Muscle of leg (tissue), 16 donors: ENCODE measurements at places on chromosomes 13 and 19.

DNA sequence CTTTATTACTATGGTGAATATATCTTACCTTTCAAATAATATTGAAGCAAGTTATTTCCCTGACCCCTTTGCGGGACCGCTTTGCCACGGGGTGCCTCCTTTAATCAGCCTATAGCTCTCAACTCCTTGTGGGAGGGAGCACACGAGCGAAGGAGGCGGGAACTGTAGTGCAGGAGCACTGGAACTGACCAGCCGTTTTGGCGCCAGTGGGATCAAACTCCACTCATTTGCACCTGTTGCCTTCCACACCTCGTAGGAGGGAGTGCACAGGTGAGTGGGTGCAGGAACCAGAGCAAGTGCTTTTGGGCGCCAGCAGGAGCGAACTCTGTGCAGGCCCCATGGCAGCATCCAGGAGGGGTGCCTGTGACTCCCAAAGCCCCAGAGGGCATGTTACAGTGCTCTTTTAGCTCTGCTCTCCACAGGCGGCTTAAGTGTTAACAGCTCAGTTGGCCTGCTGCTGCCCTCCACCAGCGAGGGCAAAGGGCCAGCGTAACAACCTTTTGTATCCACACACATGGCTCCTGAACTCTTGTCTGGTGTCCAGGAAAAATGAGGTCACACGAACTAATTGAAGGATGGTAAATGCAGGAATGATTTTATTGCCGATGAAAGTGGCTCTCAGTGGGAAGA is 206.9 kb downstream of the GGACT start:
- no peak overlapping the region for H3K4me3 ChIP-seq
- no peaks in the 10 kb centered on the region for H3K4me1 ChIP-seq
- H3K36me3 ChIP-seq = no peaks in the 10 kb centered on the region
- no peak for DNase-seq
- H3K27me3 ChIP-seq = no peaks in the 10 kb centered on the region

DNA sequence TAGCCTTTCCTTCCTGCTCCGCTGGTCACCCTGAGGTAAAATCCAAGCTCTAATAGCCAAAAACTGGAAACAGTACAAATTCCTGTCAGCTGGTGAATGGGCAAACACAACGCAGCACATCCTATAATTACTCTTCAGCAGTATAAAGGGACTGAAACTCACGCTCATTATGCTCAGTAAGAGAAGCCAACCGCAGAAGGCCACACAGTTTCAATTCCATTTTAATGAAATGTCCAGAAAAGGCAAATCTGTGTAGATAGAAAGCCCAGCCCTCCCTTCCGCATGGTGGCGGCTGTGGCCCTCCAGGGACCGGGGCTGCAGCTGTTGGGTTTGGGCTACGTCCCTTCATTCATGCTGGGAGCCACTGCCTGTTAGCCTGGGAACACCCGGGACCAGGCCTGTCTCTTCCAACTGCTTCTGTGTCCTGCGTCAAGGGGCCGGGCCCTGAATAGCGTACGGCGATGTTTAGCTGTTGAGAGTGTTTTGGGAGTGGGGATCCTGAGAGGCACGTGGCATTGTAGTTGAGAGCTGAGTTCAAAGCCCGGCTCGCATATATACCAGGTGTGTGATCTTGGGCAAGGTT is 23.5 kb downstream of the NKPD1 start:
- H3K4me3 ChIP-seq = no peak overlapping the region
- peak overlapping the region; percentile 85 for H3K27ac ChIP-seq
- no peaks in the 10 kb centered on the region for H3K27me3 ChIP-seq
- peaks cover 32% of the 10 kb centered on the region for H3K4me1 ChIP-seq
- peaks cover 23% of the 10 kb centered on the region for H3K36me3 ChIP-seq

GRCh38 chr19:33781415-33781935 is 15.2 kb upstream of the KCTD15 start:
- H3K4me3 ChIP-seq = no peak overlapping the region
- H3K27me3 ChIP-seq = peaks cover 15% of the 10 kb centered on the region
- H3K27ac ChIP-seq = no peak overlapping the region
- H3K36me3 ChIP-seq = no peaks in the 10 kb centered on the region
- H3K4me1 ChIP-seq = peaks cover 4% of the 10 kb centered on the region

DNA sequence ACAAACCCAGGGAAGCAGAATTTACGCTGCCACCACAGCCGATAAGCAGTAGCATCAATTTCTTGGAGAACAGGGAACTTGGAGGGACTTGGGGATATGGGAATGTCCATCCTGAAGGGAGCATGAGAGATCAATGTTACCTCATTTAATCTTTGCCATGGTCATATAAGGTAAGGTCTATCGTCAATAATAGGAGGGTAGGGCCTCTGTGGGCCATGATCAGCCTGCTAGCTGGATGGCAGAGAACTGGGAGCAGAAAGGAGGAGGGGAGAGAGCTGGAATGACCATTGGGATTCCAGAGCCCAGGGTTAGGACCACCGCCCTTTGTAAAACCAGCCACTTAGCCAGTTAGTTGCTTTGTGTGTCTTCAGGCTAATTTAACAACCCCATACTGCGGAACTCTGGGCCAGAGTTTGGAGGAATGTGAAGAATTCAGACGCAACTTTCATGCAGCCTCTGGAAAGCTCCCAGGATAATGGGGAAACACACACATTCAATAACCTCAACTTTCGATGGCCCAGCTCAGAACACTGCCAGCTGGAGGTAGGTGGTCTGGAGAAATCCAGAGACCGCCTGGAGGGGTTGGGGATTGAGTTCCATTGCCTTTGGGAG is 40.3 kb downstream of the ZNF557 start:
- DNase-seq = no peak
- H3K27ac ChIP-seq = no peak overlapping the region
- no peak overlapping the region for H3K4me3 ChIP-seq
- no peaks in the 10 kb centered on the region for H3K27me3 ChIP-seq
- no peaks in the 10 kb centered on the region for H3K36me3 ChIP-seq

DNA sequence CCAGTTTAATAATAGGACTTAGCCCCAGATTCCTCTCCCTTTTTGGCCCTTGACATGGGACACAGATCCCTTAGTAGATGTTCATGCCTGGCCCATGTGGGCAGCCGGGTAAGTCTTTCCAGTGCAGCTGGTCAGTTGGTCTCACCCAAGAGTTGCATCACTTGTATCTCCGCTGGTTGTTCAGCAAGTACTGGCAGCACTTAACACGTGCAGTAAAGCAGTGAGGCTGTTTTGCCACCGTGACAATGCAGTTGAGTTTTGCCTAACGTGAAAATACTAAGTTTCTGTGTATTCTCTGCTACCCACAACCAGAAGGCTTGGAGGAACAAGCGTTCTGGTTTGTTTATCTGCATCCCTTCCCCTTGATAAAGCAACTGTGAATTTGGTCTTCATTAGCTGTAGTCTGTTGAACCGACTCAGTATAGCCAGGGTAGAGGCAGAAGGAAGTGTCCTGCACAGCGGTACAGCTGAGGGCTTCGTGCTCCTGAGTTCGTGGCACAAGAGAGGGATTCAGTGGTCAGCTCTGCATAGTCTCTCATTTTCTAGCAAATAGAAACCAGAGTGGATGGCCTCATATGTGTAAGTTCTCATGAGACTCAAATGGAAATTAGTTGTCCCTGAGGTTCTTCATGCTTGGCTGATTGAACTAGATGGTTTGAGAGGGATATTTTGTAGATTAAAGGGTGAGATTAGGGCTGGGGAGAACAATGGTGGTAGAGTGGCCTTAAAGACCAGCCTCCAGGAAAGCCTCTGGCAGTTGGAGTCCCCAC is 50.3 kb downstream of the ARHGEF7 start:
- no peak for DNase-seq
- no peak overlapping the region for H3K4me3 ChIP-seq
- H3K27me3 ChIP-seq = no peaks in the 10 kb centered on the region
- H3K4me1 ChIP-seq = peaks cover 36% of the 10 kb centered on the region
- peaks cover 29% of the 10 kb centered on the region for H3K36me3 ChIP-seq
- H3K27ac ChIP-seq = no peak overlapping the region

DNA sequence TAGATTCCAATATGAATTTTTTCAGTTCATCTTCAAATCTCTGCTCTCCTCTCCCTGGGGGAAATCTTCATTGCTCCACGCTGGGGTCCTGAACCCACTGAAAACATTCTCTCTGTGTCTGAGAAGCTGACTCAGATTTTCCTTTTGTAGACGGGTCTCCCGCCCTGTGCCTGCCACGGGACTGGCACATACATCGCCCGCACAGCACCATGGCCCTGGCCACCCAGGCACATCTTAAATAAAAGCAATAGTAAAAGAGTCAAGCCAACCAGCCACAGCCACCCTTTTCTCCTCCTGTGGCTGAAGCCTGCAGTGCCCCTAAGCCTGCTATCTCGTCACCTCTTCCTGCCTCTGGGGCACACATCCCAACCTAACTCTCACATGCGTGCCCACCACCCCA is 301.2 kb downstream of the ZNF536 start:
- no peaks in the 10 kb centered on the region for H3K36me3 ChIP-seq
- H3K4me1 ChIP-seq = peaks cover 51% of the 10 kb centered on the region
- H3K27ac ChIP-seq = no peak overlapping the region
- H3K27me3 ChIP-seq = peaks cover 11% of the 10 kb centered on the region
- H3K4me3 ChIP-seq = no peak overlapping the region
